ENCODE measurements at places on chromosomes 1 and 21.

DNA sequence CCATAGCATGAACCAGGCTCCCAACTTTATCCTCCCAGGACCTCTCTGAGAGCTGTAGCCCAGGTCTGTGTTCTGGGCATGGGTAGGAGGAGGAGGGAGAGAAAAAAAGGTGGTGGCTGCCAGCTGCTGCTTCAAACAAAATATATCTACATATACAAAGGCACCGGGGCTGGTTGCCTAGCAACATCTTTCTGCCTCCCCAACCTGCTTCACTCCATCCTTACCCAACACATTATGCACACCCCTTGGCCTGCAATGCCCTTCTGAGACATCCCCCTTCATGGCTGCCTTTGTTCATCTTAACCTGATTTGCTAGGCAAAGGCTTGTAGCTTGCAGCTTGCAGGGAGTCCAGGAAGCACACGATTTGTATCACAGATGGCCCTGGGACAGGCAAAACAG lies 27.2 kb upstream of the ATP1A1 start:
- no peak for DNase-seq

DNA sequence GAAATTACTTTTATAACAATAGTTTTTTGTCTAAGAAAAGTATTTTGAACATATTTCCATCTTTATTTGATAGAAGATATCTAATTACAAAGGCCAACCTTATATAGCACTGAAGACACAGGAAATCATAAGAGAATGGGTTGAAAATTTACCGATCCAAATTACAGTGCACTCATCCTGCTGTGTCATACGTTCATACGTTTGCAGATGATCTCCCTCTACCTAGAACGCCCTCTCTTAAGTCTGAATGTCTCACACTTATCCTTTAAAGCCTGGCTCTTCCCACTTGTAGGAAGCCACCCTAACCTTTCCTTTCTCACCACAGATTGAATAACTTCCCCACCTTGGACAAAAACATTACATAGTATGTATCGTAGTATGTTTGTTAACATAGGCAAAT lies 9.3 kb downstream of the ASH1L start:
- DNase-seq: no peak

GRCh38 chr1:106880226-106880625 lies 176.2 kb upstream of the PRMT6 start:
- DNase-seq: no peak

GRCh38 chr1:32742956-32743355 lies 40.4 kb upstream of the SYNC start:
- no peak for DNase-seq

DNA sequence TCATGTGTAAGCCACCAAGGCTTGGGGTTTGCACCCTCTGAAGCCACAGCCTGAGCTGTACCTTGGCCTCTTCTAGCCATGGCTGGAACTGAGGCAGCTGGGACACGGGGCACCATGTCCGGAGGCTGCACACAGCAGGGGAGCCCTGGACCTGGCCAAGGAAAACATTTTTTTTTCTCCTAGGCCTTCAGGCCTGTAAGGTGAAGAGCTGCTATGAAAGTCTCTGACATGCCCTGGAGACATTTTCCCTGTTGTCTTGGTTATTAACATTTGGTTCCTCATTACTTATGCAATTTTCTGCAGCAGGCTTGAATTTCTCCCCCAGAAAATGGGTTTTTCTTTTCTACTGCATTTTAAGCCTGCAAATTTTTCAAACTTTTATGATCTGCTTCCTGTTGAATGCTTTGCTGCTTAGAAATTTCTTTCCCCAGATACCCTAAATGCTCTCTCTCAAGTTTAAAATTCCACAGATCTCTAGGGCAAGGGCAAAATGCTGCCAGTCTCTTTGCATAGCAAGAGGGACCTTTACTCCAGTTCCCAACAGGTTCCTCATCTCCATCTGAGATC lies 295.8 kb downstream of the LTN1 start:
- DNase-seq: no peak

DNA sequence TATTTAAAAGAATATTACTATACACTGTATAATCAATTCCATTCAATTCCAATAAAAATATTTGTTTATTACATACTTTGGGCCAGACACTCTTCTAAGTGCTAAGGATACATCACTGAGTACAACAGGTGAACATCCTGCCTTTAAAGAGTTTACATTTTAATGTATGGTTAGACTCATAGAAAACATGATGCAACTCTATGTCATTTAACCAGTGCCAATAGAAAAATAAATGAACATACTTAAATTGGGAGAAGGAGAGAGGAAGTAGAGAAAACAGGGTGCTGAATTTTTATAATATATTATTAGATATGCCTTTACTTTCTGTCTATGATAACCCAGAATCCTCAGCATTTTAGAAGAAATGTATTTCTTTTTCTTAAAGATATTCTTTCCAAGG lies 119.2 kb downstream of the TSEN15 start:
- no peak for DNase-seq

DNA sequence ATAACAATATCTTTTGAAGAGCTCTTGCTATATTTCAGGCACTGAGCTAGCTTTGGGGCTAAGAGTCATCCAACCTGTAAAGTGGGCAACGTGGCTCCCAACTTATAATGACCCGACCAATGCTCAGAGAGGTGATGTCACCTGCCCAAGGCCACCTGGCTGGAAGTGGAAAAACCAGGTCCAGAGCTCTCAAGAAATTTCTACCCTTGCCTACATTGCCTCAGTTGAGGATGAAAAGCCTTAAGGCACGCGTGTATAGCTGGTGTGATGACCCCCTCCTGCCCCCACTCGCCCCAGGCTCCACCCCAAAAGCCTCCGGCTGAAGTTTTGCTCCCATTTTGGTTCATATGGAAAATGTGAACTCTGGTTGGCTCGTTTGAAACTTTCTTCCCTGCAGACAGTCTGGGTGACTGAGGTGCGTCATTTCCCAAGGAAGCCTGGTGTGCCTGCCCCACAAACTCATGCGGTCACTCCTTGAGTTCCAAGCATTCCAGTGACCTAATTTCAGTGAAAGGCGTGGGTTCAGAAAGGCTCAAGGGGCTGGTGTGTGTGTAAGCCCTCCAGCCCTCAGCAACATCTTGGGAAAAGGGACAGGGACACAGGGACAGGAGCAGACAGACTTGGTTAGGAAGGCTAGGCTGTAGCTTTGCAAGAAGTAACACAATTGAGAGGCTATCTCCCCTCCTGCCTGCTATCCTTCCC lies 20.5 kb downstream of the HTR1D start:
- DNase-seq: no peak

GRCh38 chr1:180507795-180508724 lies 5.7 kb upstream of the ACBD6 start:
- no peak for DNase-seq

- no peak for DNase-seq
These were observed 2.8 kb downstream of the KCNQ4 start for GRCh38 chr1:40786171-40786994.

DNA sequence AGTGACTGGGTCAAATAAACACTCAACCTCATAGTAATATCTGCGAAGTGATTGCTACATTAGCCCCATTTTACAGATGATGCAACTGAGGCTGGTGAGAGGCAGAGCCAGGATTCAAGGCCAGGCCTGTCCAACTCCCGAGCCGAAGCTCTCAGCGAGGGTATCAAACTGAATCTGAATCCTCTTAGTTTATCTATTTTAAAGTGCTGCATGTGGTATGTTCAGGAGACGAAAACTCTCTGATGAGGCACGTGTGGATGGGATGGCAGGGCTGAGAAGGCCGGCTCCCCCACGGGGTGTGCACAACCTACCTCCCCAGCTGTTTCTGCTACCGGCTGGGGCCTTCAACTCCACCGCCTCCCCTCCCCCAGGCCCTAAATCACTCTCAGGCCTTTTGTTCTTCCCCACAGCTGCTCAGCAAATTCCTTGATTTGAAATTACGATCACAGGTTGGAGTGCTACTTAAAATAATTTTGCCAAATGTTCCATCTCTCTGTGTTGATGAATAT lies 171.8 kb downstream of the TOMM20 start:
- no peak for DNase-seq

DNA sequence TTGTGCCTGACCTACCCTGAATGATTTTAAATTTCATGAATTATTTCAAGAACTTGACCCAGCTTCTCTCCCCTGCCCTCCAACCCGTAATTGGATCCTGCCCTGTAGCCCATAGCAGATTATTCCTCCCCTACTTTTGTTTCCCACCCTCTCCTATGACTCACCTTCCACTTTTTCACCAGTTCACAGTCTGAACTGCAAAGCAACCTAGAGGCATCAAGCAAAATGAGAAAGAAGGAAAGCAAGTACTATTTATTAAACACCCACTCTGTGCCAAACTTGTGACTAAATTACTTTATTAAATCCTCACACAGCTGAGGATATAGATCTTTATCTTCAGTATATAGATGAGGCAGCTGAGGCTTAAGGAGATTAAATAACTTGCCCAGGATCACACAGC lies 20.7 kb upstream of the IKBKE start:
- no peak for DNase-seq

DNA sequence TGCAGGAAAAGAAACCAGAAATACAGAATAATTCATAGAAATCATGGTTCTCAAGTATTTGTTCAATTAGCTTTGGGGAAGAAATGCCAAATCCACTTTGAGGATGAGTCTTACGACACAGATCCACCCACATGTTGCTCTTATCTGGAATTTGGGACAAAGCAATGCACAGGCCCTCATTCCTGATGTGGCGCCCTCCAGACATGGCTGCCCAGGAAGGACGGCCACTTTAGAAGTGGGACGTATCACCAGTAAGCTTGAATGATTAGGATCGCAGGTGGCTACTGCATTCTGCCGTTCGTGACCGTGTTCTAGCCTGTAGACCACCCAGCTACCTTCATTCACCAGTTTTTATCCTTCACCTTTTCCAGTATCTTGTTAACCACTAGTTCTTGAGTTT lies 20.1 kb upstream of the NCMAP start:
- DNase-seq: no peak

DNA sequence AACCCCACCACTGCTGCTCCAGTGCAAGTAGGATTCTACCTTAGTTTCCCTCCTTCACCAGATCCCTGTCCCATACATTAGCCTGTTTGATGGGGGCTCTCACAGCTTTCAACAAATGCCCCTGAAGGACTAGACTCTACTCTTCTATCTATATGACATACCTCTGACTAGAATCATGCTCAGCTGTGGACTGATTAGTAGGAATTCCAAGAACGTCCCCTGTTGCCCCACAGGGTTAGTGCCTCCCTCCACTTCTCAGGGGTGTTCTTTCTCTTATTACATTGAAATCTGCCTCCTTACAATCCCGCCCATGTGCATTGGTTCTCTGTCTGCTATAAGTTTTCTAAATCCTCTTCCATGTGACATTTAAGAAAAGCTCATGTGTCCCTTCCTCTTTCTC lies 375.9 kb upstream of the DUSP10 start:
- no peak for DNase-seq

DNA sequence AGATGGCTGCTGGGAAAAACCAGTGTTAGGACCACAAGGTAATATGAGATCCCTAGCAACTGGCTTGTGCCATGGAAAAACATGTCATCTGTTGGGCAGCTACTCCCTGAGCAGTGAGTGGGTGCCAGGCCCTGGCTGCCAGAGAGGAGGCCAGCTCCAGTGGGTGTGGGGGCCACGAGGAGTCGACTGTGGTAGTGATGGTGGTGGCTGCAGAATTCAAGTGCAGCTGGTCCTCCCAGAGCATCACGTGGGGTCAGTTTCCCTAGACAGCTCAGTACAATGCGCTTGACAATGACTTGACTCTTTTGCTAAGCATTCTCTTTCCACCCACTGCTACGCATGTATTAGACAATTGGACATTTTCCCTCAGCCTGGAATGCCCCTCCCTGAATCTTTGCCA lies 14.5 kb upstream of the CDC42 start:
- DNase-seq: no peak

DNA sequence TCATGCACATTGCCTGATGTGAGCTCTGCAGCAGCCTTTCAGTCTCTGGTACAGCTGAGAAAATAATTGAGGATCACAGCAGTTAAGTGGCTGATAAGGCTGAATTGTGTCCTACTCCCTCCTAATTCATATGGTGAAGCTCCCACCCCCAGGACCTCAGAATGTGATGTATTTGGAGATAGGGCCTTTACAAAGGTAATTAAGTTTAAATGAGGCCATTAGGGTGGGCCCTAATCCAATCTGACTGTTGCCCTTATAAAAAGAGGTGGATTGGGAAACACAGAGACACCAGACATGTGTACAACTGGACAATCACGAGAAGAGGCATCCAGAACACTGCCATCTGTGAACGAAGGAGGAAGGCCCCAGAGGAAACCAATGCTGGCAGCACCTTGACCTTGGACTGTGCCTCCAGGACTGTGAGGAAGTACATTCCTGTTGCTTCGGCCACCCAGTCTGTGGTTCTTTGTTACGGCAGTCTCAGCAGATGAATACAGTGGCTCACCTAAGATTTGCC lies 148.1 kb downstream of the TRABD2B start:
- no peak for DNase-seq

DNA sequence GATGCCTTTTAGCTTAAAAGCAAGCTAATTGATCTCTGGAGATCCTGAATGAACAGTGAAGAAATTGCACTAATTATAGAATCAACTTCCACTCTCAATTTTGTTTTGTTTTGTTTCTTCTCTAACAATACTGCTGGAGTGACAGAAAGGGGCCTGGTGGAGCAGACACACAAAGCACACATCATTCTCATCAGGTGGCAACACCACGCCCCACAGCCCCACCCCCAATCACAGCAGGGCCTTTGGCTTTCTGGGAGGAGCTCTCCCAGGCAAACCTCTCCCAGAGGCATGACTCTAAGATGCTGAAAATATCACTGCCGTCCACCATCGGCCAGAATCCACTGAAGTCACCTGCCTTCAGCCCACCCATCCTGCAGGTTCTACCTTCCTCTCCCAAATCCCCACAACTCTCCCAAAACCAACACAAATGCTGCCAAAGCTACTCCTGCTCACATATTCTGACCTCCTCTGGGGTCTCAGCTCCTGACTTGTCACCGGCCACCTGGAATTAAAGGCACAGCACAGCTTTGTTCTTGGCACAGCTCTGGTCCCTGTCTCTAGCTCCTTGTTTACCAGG lies 120.7 kb downstream of the GRIK3 start:
- no peak for DNase-seq

- DNase-seq: no peak
These were observed 13.3 kb downstream of the ATP5PO start for GRCh38 chr21:33902349-33902748.

GRCh38 chr1:222370081-222370912 lies 177.6 kb downstream of the HHIPL2 start:
- no peak for DNase-seq

DNA sequence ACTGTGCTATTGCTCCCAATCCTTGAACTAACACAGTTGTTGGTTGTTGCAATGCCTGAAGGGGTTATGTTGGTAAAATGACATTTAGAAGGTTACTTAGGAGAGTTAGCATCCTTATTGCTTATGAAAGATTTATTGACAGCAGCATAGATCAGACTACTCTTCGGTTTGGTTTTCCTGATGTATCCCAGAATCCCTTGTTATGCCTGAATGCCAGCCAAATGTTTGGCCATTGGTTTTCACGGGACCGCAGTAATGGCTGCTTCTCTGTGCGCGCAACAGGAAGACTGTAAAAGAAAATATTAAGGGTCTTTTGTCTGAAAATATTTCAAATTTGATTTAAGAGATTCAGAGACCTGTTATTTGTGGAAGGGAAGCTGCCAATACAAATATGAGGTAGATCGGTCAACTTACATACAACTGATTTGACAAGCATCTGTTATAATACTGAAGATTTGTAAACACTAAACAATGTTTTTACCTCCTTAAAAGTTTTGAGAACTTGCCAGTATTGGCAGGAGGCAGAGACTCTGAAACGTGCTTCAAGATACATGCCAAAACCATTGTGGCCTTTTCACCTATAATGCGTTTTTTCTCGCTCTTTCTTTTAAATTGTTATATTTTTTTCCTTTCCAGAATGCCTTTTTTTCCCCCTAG lies 8.3 kb downstream of the NFIA start:
- no peak for DNase-seq

GRCh38 chr1:35873243-35873750 lies 9.7 kb upstream of the AGO1 start:
- no peak for DNase-seq
